ENCODE measurements at places on chromosomes 2 and 18.

DNA sequence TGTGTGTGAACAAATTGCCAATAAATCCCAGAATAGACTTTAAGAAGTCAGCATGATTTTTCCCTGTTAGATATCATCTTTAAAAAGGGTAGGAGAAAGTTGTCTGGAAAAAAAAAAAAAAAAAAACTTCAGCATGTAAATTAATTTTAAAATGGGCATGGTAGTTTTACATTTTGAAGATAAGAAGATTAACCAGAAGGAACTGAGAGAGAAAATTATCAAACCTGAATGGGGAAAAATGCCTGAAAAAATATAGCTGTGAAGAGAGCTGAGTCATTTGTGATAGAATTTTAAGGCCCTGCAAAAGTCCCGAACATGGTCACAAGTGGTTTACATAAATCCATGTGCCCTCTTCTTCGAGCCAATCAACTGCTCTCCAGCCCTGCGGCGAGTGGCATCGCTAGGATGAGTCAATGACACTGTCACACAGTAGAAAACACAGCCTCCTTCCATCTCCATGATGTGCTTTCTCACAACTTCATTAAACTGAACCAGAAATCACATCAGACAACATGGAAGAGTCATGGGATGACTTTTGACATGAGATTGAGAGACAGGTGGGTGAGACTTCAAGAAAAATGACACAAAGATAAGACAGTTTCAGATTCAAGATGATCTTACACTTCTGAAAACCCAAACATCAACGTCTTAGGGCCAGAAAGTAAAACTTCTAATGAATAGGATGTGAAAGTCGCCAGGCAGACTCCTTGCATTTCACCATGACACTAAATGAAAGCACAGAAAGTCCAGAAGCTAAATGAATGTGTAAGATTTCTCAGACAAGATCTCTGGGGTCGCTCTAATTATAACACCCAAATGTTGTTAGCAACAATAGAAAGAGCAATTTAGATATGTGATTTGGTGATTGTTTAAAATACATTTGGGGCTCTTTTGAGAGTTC lies 273.0 kb upstream of the ID2 start:
- peak; percentile 64 for DNase-seq

GRCh38 chr18:76386886-76387285 lies 108.2 kb downstream of the ZNF516 start:
- DNase-seq, result no peak

- DNase-seq, result no peak
These were observed 105.5 kb upstream of the RNF152 start for GRCh38 chr18:61998335-61998734.

- no peak for DNase-seq
These were observed 11.7 kb downstream of the CCBE1 start for GRCh38 chr18:59685501-59685900.

GRCh38 chr2:2577407-2577831 lies 246.3 kb upstream of the MYT1L start:
- no peak for DNase-seq

- no peak for DNase-seq
These were observed 571.2 kb downstream of the ZEB2 start for GRCh38 chr2:143948710-143949109.

GRCh38 chr2:60094450-60094929 lies 459.0 kb downstream of the BCL11A start:
- DNase-seq, result no peak

GRCh38 chr2:165793161-165793778 lies 777 bp downstream of the GALNT3 start:
- peak; percentile 25 for DNase-seq

DNA sequence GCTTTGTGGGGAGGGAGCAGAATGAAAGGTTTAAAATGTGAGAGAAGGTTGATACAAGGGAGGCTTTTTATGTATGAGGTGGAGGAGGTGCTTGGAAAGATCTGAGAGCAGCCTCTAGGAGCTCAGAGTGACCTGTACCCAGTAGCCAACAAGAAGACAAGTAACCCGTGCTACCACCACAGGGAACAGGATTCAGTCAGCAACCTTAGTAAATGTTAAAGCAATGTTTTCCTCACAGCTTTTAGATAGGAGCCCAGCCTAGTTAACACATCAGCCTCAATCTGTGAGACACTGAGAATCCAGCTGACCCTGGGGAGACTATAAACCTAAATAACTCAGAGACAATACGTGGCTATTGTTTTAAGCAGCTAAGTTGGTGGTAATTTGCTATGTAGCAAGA lies 194.9 kb upstream of the NT5C1B start:
- DNase-seq, result no peak

DNA sequence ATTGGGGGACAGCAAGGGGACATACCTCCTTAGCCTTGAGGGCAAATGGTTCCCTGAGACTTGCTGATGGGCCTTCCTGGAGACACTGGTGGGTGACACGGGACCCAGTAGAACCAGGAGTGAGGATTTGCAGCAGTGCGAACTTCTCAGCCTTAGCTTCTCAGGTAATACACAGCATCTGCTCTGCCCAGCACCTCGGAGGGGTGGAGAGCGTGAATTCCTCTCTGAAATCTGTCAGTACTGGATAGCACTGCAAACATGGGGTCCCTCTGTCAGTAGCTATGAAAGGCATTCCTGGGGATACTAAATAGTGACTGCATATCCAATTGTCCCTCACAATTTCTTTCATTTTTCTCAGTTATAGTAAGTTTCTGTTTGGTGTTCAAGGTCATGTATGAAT lies 151.7 kb downstream of the GBX2 start:
- no peak for DNase-seq

DNA sequence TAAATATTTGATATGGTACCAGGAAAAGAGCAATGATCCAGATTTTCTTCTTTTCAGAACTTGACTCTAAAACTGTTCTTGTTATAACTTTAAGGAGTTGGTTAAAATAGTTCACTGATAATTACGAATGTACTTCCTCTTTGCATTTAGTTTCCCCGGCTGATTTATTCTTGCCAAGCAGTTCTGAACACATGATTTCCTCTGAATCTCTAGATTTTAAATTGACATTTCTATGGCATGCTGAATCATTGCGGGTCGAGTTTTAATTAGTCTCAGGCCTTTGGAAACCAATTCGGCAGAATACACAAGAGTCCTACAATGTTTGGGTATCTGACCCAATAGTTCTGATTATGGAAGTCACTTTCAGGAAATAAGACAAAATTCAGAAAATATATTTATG lies 37.3 kb upstream of the DNAH7 start:
- DNase-seq, result no peak

DNA sequence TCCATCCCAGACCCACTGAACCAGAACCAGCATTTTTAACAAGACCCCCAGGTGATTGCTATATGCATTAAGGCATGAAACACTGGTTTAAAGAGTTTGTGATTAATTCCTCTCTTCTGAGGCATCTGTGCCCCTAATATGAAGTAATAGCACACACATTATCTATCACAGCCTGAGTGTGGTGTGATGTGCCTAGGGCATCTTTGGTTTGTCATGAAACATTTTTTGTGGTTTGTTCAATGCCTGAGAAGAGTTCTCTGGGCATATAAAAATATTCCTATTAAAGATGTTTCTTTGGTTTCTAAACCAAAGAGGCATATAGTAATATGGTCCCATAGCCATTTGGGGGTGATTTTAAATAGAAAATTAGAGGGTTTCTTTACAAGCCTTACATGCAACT lies 221.7 kb upstream of the SPOPL start:
- DNase-seq, result no peak

DNA sequence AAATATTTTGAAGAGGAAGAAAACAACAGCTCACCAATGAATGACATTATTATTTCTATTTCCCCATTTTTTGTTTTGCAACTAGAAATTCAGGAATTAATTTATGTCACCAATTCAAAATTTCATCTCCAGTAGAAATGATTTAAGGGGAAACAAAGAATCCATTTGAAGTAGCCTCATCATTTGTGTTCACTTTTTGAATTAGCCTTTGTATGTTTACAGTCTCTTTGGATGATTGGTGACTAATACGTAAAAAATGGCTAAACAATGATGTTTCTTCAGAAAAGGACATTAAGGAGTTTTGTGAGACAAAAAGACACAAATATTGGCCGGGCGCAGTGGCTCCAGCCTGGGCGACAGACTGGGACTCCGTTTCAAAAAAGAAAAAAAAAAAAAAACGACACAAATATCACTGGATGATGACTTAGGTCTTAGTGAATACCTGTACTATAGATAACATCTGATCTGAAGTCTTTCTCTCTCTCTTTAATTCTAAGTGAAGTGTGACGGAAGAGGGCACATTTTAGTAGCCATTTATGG lies 313.2 kb downstream of the PIK3C3 start:
- DNase-seq, result no peak

GRCh38 chr18:42052122-42052708 lies 97.2 kb downstream of the PIK3C3 start:
- DNase-seq, result no peak

DNA sequence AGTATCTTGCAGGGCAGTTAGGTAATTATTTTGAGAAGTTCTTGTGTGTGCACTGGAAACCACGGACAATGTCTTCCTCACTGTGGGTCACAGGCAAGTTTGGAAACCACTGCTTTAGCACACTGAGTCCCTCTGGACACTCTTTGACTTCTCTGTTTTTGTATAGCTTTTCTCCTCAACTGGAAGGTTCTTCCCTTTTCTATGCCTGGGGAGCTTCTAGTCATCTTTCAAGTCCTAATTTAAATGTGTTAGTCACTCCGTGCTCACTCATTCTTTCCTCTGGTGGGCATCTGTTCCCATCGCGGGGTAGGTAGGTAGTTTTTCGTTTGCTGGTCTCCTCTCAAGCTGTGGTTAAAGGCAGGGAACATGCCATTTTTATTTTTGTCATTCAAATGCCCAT lies 32.1 kb downstream of the E2F6 start:
- peak; percentile 14 for DNase-seq

DNA sequence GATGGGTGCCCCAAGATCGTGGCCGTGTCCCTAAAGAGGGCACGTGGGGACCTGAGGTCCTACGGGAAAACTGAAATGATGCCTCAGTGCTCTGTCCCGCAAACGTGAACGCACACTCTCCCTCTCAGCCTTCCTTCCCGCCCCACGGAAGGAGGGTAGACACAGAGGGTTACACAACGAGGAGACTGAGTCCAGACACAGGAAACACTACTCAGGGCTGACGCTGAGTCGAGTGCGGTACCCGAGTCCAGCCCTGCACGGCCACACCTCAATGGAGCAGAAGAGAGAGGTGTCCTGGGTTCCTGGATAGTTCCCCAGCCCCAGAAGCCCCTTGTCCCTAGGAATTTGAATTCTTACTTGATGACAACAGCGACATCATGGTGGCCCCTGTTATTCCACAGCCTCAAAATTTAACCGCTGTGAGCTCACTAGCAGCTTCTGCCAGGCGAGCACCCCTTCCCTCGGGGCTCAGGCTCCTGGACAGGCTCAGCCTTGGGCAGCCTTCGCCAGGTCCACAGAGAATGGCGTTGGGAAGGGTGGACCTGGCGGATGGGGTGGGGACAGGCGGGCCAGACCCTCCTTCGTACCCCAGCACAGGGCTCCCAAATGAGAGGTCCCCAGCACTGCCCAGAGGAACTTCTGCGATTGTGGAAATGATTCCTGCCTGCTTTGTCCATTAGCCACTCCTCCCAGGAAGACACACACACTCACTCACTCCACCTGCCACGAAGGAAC lies 980 bp upstream of the RNPEPL1 start:
- peak; percentile 33 for DNase-seq

GRCh38 chr2:7057865-7058400 lies 140.7 kb downstream of the RNF144A start:
- DNase-seq, result no peak

DNA sequence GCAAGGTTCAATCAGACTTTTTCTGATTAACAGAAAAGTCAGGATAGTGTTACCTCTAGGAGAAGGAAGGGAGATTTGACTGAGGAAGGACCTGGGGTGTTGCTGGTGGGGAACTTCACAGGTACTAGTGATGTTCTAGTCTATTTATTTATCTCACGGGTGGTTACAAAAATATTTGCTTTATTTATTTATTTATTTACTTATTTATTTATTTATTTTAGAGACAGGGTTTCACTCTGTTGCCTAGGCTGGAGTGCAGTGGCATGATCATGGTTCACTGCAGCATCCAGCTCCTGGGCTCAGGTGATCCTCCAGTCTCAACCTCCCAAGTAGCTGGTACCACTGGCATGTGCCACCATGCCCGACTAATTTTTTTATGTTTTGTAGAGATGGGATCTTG lies 105.4 kb downstream of the MCFD2 start:
- no peak for DNase-seq

- DNase-seq, result no peak
These were observed 293.6 kb upstream of the THUMPD2 start for GRCh38 chr2:40072442-40073232.

DNA sequence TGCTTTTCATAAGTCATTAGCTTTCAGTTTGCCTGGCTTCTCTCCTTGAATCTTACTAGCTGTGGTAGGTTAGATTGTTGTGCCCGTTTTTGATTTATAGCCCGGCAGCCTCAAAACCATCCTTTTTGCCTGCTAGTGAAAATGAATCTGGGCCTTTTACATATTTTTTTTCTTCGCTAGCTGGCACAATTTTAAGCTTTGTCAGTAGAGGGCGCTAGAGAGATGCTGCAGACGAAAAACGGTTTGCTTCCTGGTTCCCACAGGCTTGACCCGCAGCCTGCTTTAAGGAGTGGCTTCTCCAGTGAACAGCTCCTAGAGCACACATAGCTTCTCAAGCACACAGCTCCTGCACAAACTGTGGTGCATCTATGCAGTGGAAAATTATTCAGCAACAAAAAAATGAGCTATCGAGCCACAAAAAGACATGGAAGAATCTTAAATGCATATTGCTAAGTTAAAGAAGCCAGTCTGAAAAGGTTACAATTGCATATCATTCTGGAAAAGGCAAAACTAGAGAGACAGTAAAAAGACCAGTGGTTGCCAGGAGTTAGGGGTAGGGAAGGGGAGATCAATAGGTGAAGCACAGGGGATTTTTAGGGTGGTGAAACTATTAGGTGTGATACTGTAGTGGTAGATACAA lies 47.9 kb downstream of the E2F6 start:
- DNase-seq, result peak; percentile 11

DNA sequence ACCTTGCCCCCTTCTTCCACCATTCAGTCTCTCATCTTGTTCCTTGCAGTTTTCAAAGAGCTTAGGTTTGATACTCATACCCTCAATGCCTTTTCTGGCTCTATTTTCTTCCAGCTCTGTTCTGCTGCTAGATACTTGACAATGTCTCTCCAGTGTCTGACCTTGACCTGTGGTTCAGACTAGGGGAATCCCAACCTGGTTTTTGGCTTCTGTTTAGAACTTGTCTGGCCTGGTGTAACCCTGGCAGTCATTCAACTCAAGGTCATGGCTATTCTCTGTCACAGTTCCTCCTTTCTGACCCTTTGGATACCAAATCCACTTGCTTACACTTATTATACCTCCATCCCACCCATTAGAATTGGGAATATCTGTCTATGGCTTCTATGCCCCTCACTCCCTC lies 31.8 kb upstream of the IMP4 start:
- no peak for DNase-seq

DNA sequence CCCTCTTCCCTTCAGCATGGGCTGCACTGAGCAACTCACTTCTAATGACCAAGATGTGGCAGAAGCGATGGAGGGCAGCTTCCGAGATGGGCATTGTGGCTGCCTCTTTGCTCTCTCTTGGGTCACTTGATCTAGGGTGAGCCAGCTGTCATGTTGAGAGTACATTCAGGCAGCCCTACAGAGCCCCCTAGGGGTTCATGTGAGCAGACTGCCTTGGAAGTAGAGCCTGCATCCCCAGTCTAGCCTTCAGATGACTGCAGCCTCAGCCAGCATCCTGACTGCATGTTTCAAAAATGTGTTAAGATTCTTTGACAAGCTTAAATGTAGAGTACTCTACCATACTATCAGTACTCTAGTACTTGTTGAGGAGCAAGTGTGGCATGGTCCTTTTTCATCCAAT lies 143.9 kb downstream of the NCK2 start:
- DNase-seq, result peak; percentile 35

- DNase-seq, result no peak
These were observed 173.0 kb downstream of the DDX1 start for GRCh38 chr2:15764683-15765011.
